ENCODE measurements at places on chromosomes 7 and 10. TPM values are rescaled to one million over a fixed set of nuclear protein-coding genes. Genes with fewer than 3 reads are reported as not detected.

GRCh38 chr10:33952692-33953360, 618.4 kb upstream of the NRP1 start:
- DNase-seq: no peak

DNA sequence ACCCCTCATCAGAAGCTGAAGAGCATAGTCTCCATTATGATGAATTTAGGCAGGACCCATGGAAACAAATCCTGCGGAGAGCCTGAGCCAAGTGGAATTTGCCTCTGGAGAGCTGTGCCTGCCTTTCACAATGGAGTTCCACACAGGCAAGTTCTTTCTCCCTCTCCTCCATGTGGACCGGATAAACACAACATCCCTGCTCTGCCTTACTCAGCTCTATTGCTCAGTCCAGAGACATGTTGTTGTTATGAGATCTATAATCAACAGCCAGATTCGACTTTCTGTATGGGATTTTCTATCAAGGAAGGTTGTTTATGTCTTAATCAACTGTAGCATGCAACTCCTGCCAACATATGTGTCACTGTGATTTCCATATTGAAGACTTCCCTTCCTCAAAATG, 59.5 kb upstream of the ELMO1 start:
- DNase-seq: no peak

DNA sequence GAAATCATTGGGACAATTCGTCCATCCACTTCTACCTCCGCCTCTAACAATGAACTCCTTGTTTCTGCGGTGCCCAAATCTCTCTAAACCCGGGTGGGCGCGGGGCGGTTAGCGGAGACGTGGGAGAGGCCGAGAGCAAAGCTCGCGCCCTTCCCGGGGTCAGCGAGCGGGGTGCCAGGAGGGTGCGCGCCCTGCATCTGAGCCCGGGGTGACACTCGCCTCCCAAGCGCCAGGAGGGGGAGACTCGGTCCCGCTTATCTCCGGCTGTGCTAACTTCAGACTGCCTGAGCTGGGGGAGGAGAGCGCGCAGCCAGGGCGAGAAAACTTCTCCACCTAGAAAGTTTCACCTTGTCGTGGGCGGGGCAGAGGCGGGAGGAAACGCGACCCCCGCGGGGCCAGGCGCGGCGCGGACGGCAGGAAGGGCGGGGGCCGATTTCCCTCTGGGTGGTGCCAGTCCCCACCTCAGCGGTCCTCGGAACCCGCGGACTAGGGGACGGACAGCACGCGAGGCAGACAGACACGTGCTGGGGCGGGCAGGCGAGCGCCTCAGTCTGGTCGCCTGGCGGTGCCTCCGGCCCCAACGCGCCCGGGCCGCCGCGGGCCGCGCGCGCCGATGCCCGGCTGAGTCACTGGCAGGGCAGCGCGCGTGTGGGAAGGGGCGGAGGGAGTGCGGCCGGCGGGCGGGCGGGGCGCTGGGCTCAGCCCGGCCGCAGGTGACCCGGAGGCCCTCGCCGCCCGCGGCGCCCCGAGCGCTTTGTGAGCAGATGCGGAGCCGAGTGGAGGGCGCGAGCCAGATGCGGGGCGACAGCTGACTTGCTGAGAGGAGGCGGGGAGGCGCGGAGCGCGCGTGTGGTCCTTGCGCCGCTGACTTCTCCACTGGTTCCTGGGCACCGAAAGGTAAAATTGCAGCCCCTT, at the start of gene MET:
TSS of gene MET (plus strand) at position 516 of the 915 bp plus-strand sequence. CDS start 26,889 bp downstream, outside the sequence.
- peak; percentile 59 for DNase-seq

GRCh38 chr7:89023206-89023605, 227.7 kb upstream of the TEX47 start:
- no peak for DNase-seq

GRCh38 chr7:122225874-122226273, 78.7 kb downstream of the FEZF1 start:
- DNase-seq: no peak

DNA sequence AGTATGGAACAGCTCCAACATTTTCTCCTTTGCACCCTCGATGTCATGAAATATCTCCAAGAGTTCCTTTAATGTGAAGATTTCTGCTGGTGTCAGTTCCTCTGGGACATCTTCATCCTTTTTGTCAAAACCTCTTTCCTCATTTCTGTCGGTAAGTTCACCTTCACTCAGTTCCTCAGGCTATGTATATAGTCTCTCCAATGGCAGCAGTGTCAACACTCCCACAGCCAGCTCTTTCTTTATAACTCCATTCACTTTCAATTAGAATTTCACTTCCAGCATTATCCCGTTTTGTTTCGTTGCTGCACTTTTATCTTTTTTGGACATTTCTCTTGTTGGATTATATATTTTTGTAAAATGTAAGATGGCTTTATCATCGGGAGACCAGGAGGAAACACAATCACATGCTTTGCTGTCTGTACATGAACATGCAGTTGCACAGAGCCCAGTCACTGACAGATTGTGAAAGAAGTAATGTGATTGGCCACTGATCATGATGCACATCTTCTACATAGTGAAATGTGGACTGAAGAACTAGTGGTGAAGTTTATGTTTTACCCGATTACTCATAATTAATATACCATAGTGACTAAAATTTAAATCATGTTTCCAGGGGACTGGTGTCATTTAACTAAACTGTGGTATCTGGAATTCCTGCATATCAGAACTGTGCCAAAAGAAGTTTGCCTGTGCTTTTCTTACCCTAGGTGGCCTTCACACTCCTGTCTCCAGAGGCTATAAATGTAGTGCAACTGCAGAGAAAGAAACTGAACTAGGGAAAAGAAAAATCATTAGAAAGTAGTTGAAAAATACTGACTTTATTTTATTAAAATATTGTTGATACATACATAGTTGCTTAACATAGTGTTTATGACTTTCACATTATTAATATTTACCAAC, 289.6 kb downstream of the PPP1R3A start:
- DNase-seq: no peak

DNA sequence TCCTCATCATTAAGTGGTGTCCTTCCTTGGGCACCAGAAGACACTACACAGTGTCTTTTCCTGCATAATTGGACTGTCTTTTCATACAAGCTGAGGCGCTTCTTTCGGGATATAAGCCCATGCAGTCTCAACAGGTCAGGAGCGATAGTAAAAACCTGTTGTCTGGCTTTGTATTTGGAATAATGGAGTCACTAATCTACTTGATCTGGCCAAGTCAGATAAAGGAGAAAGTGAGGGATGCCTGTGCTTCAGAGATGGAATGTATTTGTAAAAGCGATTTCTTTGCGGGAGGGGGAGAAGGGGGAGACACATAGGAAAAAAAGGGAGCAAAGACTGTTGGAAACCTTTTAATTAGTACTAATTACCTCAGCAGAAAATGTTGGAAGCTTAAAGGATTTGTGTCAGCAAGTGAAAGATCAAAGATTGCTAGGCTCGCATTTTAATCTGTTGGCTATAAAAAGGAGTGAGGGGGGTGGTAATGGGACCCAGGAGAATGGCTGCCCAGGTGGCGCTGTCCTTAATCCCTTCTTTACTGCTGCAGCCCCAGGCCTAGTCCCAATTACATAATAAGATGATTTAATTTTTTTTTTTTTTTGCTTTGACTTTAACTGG, 581.4 kb downstream of the LRMDA start:
- DNase-seq: no peak

DNA sequence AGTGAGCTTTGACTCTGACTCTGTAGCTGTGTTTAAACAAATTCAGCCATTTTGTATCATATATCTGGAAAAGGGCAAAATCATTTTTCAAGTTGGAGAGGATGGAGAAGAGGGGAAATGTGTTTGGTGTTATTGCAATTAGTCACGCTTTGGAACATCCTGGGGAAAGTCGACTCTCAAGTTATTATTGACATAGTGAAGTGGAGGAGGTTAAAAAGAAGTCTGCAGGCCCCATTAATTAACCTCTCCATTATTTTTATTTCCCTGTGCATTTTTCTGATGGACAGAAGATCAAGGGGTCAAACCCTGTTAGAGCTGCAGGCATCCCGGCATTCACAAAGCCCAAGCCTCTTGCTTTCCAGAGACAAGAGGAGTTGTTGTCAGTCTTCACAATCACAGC, 132.6 kb downstream of the TEX36 start:
- no peak for DNase-seq

- DNase-seq: no peak
Measured at GRCh38 chr7:39091145-39091544, 113.4 kb downstream of the POU6F2 start.

DNA sequence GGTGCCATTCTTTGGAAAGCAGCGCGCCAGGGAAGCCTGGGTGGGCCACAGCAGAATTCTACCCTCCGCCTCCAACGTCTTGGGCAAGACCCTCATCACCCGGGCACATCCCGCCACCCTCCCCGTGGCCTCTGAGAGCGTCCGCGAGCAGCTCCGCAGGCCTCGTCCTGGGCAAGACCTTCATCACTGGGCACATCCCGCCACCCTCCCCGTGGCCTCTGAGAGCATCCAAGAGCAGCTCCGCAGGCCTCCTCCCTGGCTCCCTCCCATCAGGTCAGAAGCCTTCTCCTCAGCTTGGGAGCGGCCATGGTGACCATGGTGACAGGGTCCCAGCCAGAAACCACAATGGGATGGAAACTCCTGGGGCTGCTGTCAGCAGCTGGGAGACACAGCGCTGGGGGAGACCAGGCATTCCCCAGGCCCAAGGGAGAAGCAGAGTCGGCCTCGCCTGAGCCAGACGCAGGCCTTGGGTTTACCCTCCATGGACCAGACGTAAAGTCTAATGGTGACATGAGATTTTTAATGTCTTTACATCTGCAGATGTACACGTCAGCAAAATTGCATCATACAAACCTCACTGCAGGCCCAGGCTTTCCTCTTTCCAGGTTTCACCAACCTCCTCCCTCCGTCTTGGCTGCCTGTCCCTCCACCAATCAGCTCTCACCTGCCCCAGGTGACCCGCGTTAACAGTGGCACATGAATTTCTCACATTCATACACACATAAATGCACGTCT, 55.1 kb upstream of the PPP2R2D start:
- no peak for DNase-seq

DNA sequence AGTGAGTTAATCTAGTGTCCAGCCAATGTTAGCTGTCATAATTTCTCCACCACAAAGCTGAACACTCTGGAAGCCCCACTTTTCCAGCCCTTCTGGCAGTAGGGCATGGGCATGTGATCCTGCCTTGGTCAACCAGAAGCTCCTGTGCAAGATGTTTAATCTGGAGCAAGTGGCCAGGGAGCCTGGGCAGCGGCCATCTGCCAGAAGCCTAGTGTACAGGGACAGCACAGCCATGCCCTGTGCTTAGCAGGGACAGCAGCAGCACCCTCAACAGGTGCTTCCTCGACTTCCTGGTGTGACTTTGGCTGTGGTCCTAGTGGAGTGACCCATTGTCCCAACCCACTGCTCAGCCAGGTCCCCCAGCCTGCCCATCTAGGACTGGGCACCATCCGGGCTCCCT, 10.3 kb downstream of the RBP3 start:
- DNase-seq: no peak

GRCh38 chr10:21744223-21744622, 210.2 kb downstream of the MLLT10 start:
- DNase-seq: no peak

- no peak for DNase-seq
Measured at GRCh38 chr10:13882119-13882711, 295.4 kb downstream of the PRPF18 start.

Gene GCK
- 2.5 TPM for total RNA-seq

Gene MET
- total RNA-seq: 0.72 TPM

Gene POLR2J
- 63.5 TPM for total RNA-seq

Gene ACSL5
- 54.3 TPM for total RNA-seq

Gene VGF
- total RNA-seq: not detected

Gene ANLN
- total RNA-seq: 38.6 TPM

Measured in activated naive CD8-positive, alpha-beta T cell treated with anti-CD3 and anti-CD28 coated beads for 36 hours (primary cell).